Activated CD4-positive, alpha-beta memory T cell treated with anti-CD3 and anti-CD28 coated beads for 36 hours (primary cell): ENCODE measurements at places on chromosomes 3 and 15. TPM values are rescaled to one million over a fixed set of nuclear protein-coding genes. Genes with fewer than 3 reads are reported as not detected.

COL6A6 gene
- total RNA-seq: not detected

SMCO1 gene
- not detected for total RNA-seq

TGM5 gene
- total RNA-seq: not detected

LMAN1L gene
- total RNA-seq: not detected

UROC1 gene
- total RNA-seq: not detected

CCDC13 gene
- total RNA-seq: 0.76 TPM

PARL gene
- 77.1 TPM for total RNA-seq

C3orf62 gene
- 3.0 TPM for total RNA-seq

CCR8 gene
- total RNA-seq: 0.48 TPM

GALNT15 gene
- total RNA-seq: not detected

UCN2 gene
- total RNA-seq: not detected

SLC12A1 gene
- not detected for total RNA-seq

GRCh38 chr3:82509951-82510603 is 748.6 kb upstream of the GBE1 start:
- no peak for DNase-seq

GRCh38 chr3:163159306-163159705 is 1662.7 kb downstream of the OTOL1 start:
- DNase-seq: no peak

DNA sequence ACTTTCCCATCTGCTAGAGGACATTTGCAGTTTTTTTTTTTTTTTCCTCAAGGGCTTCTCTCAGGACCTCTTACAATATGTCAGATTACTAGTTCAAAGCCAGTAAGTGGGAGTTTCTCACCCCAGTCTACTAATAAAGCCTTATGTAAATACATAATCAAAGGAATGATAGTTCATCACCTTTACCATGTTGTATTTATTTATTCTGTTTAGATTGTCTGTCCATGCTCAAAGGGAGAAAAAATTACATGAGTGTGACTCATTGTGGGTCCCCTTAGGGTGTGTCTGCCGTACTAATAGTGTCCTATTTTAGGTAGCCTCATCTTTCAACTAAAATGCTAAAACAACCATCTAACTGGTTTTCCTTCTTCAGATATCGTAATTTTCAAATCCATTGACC is 917.6 kb downstream of the EPHA3 start:
- DNase-seq: no peak

- no peak for DNase-seq
Observed at GRCh38 chr15:73114064-73114463, 61.8 kb downstream of the NEO1 start.

DNA sequence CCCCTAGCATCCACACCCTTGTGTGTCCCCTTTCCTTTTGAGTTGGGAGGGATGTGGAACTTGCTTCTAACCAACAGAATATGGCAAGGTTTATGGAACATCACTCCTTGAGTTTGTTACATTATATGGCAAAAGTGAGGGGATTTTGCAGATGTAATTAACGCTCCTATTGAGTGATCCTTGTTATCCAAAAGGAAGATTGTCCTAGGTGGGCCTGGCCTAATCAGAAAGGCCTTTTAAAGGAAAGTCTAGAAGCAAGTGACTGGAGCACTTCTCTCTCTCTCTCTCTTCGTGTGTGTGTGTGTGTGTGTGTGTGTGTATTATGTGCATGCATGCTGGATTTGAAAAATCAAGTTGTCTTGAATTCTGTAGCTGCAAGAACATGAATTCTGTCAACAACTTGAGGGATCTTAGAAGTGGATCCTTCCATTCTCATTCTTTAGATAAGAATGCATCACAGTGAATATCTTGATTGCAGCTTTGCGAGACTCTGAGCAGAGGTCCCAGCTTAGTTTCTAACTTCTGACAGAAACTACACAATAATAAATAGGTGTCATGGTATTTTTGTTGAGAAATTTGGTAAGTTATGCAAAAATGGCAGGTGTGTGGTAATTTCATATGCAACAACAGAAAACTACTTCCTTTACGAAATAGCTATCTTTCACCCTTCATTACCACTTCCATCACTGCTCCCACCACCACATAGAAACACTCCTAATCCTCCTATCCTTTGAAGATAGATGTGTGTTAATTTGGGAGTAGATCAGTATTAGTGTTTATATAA is 360.9 kb upstream of the CBLB start:
- no peak for DNase-seq

DNA sequence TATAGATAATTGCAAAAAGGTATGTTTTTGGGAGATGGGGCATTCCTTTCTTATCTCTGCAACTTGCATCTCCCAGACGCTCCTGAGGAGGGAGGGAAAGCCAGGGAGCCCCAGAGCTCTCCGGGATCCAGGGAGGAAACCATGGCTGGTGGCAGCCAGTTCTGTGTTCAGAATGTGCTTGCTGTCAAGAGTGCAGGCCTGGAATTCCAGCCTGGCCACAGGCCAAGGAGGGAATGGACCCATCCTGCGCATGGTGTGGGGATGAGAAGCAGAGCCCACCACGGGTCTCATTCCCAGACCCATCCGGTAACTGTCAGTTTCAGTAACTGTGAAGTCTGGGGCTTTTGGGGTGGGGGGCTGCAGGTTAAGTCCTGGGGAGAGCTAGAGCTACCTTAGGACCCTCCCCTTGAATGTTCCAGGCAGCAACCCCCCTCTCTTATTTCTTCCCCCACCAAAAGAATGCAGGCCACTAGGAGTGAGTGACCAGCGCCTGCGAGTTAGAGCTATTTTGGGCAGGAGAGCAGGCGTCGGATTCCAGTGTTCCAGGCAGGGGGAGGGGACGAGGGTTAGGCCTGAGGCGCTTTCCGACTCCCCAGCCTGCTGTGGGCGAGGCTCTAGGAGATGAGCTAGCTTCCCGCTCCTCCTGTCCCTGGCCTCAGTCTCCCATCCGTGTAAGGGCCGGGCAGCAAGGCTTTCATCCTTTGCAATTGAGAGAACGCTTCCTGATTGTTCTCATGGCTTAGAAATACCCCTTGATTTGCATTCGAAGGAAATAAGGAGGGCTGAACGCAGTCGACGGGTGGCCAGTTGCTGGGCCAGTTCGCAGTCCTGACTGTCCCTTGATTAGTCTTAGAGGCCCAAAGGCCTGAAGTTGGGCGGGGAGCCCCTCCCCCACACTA is 781 bp upstream of the DAG1 start:
- no peak for DNase-seq

DNA sequence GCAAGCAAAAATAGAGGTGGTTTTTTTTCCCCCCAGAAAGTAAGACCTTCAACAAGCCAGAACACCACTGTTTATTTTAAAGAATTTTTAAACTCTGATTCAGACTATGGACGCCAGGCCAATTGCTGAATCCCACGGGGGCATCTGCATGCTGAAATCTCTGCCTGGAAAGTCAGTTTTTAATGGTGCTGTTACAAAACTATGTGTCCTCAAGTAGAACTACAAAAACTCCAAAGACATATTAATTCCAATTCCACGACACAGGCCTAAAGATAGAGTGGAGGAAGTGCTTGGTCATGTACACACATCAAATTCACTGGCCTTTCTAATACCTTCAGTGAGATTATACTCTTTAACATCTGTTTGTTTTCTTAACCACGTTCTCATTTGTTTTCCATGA is 490.5 kb upstream of the NR2F2 start:
- no peak for DNase-seq

GRCh38 chr15:98853161-98853560 is 154.4 kb downstream of the PGPEP1L start:
- peak; percentile 88 for DNase-seq

DNA sequence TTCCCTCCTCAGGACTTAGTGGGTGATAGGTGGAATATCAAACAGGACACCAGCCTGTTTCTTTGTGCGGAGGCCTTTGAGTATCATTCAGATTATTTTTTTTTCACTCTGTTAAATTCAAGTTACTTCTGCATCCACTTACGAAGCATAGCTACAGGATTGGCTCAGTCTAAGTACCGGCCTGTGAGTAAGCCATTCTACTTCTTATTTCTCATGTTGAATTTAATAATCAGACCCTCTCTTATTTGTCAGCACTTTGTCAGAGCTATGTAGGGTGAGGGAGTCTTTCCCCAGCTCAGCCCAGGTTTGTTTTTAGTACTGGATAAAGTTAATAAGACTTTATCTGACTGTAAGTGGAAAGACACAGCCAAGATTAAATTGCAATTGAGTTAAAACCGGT is 54.7 kb downstream of the ITPR1 start:
- no peak for DNase-seq

GRCh38 chr15:69075440-69075839 is 60.9 kb downstream of the NOX5 start:
- no peak for DNase-seq

DNA sequence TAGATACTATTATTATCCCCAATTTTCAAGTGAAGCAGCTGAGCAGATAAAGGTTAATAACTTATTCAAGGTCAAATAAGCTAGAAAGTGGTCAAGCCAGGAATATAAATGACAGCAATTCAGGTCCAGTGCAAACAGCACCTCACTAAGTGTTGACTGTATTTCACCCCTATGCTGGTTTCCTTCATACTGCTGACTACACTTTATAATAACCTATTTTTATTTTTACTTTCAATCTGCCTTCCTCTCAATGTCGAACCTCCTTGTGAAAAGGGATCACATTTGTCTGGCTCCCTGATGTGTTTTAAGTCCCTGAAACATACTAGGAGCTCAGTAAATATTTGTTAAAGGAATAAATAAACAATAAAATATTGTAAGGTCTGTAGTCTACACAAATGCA is 146.1 kb downstream of the NAALADL2 start:
- DNase-seq: no peak

GRCh38 chr15:38065721-38066345 is 131.4 kb downstream of the TMCO5A start:
- no peak for DNase-seq

- DNase-seq: no peak
Observed at GRCh38 chr3:123743121-123743520, 141.0 kb downstream of the MYLK start.

DNA sequence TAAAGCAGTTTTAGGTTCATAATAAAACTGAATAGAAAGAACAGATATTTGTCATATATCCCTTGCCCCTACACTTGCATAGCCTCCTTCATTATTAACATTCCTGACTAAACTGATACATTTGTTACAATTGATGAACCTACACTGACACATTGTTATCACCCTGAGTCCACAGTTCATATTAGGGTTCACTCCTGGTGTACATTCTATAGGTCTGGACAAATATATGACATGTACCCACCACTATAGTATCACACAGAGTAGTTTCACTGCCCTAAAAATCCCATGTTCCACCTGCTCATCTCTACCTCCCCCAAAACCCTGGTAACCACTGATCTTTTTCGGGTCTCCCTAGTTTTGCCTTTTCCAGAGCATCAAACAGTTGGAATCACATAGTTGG is 13.8 kb downstream of the DCBLD2 start:
- no peak for DNase-seq

DNA sequence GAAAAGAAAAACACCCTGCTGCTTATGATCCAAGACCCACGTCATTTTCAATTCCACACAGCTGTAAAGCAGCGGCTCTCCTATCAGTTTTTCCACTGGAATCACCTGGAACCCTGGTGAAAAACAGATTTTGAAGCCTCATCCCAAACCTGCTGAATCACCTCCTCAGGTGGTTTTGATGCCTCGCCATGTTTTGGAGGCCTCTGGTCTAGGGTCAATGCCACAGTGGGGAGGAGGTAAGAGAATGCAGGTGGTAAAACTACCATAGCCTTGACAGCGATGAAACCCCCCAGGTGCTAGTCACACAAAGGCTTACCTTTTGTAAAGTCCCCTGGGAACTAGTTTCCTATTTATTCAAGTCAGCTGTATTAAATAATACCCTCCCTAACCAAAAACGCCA is 24.8 kb downstream of the MYO1E start:
- DNase-seq: no peak

- no peak for DNase-seq
Observed at GRCh38 chr3:34619990-34620389, 821.6 kb downstream of the PDCD6IP start.

DNA sequence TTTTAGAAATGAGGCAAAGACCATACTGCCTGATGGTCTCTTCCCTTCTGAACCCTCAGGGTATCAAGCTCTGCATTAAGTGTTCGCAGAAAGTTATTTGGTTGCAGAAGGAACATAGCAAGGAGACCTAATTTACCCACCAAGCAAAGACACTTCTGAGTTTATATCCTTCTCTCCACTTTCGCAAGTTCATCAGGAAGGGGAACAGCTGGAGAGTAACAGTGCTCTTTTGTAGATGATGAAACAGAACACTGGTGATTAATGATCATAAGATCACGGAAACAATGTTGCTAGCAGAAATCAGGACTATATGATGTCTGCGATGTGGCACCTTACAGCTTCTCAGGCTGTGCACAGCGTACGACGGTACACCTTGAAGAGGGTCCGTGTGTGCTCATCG is 62.1 kb downstream of the NCEH1 start:
- DNase-seq: no peak
